ENCODE measurements at places on chromosomes 13 and 19. TPM values are rescaled to one million over a fixed set of nuclear protein-coding genes. Genes with fewer than 3 reads are reported as not detected.

- DNase-seq, result peak; percentile 37
These were observed 2.9 kb upstream of the DCUN1D2 start for GRCh38 chr13:113493315-113493951.

DNA sequence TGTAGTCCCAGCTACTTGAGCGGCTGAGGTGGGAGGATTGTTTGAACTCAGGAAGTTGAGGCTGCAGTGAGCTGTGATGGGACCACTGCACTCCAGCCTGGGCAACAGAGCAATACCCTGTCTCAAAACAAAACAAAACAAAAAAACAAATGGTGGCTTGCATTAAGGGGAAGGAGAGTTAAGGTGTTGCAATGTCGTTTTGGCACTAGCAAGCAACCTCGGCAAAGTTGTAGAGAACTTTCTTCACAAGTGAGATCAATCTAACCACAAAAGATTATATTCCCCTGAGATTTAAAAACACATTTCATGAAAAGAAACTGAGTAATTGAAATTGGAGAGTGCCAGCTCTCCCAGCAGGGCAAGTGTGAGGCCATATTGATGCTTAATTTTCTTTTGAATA lies 153.7 kb downstream of the KLF5 start:
- DNase-seq, result peak; percentile 15

GRCh38 chr13:27578121-27579030 lies 42.0 kb downstream of the LNX2 start:
- no peak for DNase-seq

GRCh38 chr19:10984166-10984735 lies 23.4 kb downstream of the SMARCA4 start:
- no peak for DNase-seq

- no peak for DNase-seq
These were observed 633 bp downstream of the SPHK2 start for GRCh38 chr19:48619692-48620585.

DNA sequence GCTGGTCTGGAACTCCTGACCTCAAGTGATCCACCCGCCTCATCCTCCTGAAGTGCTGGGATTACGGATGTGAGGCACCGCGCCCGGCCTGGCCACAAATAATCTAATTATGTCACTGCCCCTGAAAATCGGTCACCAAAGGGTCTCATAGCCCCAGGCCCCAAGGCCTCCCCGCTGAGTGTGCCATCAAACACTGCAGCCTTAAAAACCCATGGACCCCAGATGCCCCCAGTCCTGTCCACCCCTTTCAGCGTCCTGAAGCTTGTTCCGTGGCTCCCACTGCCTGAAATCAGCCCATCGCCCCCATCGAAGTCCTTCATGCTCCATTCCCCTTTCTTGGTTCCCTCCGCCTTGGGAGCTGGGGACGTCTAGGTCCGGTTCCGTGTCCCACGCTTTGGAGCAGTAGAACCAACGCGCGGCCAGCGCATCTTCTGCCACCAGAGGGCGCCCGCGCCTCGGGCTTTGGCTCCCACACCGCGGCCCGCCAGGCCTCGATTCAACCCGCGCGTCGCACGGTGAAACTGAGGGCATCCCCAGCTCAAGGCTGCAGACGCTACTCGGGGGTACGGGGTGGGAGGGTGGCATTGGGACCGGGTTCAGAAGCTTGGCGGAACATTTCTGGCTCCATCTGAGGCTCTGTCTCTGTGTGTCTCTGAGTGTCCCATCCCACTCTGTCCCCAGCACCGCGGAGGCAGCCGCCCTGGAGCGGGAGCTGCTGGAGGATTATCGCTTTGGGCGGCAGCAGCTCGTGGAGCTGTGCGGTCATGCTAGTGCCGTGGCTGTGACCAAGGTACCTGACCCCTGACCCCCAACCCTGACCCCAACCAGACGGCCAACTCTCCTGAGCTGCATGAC lies 3.5 kb downstream of the YJEFN3 start:
- peak; percentile 88 for DNase-seq

GRCh38 chr13:35470671-35471661 lies 5.5 kb downstream of the MAB21L1 start:
- DNase-seq, result peak; percentile 1

The VN1R4 gene
- not detected for total RNA-seq

The SYNGR4 gene
- not detected for total RNA-seq

The IGSF23 gene
- not detected for total RNA-seq

The CYP4F2 gene
- 0.75 TPM for total RNA-seq
